ENCODE measurements at places on chromosomes 11 and 22.

DNA sequence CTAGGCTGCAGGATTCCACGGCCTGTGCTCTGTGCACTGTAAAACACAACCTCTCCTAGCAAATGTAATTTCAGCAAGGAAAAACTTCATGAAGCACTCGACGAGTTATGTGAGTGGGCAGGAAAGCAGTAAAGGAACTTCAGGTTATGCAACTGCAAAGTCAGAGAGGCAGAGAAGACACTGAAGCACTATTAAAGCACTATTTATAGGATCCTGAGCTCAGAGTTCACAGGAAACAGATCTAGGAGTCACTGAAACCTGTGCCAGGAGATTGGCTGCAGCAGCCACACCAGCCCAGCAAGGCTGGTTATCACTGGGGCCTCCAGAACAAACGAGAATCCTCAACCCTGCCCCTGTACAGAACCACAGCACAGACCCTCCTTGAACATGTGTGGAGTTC lies 2.5 kb downstream of the SMIM35 start:
- no peak for DNase-seq

DNA sequence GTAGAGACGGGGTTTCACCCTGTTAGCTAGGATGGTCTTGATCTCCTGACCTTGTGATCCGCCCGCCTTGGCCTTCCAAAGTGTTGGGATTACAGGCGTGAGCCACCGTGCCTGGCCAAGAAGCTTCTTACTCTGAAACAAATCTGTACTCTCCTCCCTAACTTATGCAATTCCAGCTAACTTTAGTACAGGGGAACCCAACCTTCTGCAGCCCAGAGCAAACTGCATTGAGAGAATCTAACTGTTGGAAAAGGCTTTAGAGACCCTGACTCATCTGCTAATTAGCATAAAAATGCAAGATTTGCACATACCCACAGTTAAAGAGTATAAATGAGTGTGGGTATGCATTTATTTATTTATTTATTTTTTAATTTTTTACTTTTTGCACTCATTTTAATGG lies 64.8 kb downstream of the APOL5 start:
- DNase-seq = no peak

DNA sequence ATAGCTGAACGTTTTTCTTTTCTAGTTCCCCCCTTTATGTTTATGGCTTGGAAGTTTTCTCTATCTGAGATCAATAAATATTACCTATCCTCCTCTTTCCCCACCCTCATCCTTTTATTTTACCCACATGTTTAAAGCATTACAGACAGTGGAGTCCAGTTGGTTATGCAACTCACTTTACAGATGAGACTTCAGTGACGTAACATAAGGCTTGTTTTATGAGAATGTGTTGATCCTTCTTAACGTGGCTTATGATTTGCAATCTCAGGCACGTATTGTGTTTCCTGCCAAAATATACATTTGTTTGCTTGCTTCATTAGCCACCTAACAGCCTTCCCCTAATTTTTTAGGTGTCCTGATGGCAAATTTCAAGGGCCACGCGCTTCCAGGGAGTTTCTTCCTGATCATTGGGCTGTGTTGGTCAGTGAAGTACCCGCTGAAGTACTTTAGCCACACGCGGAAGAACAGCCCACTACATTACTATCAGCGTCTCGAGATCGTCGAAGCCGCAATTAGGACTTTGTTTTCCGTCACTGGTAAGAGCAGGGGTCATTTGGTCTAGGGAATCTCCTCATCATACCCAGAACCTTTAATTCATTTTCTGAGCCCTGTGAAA lies 36.6 kb downstream of the TMEM45B start:
- DNase-seq = no peak

- DNase-seq = no peak
Measured at GRCh38 chr11:35631891-35632290, 13.6 kb downstream of the FJX1 start.

DNA sequence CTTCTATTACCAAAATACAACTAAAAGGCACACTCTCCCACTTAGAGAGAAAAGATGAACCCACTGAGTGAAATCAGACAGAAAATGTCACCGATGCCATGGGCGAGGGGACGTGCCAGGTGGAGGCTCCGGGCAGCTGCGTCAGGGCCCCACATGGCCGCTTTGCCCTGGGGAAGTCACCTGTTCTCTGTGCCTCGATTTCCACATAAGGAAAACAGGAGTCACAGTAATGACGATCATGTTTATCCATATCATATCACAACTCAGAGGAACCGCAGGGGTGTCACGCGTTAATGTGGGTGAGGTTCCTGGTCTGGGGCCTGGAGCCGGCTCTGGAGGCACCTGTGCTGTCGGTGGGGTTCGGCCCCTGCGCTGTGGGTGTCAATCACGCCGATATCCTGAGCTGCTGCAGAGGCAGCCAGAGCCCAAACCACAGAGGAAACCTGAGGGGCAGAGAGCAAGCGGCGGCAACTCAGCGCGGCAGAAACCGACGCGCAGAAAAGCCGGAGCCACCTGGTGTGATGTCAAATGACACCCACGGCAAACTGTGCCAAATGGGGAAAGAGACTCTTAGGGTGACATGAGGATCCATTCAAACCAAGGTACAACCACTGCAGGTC lies 243.7 kb downstream of the BRD1 start:
- DNase-seq = no peak

- DNase-seq = no peak
Measured at GRCh38 chr22:26404851-26405421, 24.1 kb upstream of the ASPHD2 start.

- DNase-seq = no peak
Measured at GRCh38 chr22:25236417-25236816, 17.0 kb downstream of the CRYBB2 start.

GRCh38 chr11:106581399-106581798 lies 436.9 kb downstream of the GUCY1A2 start:
- DNase-seq = no peak

All from NCI-H187 treated with DMSO at 0.1 percent for 48 hours (cell line).